ENCODE measurements at places on chromosomes 2 and 18. TPM values are rescaled to one million over a fixed set of nuclear protein-coding genes. Genes with fewer than 3 reads are reported as not detected.

GRCh38 chr2:43619511-43619910 is 17.5 kb upstream of the PLEKHH2 start:
- DNase-seq = no peak

DNA sequence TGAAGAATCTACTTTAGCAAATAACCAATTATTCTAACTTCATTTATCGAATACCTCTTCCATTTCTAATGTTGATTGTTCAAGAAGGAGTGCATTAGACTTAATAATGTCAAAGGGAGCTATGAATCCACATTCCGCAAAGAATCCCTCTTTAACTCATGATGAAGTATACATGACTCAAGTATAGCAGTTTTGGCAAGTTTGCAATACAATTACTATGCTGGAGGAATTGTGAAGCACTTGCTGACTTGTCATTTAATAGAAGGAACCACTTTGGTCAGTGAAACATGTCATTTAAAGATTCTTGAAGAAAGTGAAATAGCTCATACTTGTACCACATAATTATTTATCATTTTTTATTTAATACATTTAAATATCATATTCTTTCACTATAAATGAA is 125.1 kb downstream of the SLC39A10 start:
- DNase-seq = no peak

- DNase-seq = no peak
Measured at GRCh38 chr2:95276888-95277245, 2.6 kb downstream of the PROM2 start.

Gene CGREF1
- 5.5 TPM for total RNA-seq

Gene CAMKMT
- total RNA-seq = 4.9 TPM

DNA sequence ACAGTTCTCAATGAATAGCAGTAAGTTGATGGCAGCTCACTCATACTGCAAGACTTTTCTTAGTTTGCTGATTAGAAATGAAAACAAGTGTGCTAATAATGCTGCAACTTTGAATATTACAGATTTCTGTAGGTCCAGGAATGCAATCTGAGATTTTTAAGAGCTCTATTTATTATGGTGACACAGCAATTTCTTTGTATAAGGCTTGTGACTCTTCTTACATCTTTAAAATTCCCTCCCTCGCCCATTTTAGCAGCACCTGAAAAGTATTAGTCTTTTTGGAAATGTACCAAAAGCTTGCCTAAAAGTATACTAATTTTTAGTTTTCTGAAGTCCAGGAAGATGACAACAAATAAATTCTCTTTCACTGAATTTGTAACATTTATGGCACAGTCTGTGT is 4.4 kb upstream of the HTR2B start:
- DNase-seq = no peak

Gene HOXD9
- not detected for total RNA-seq

Gene PROM2
- 1.1 TPM for total RNA-seq

DNA sequence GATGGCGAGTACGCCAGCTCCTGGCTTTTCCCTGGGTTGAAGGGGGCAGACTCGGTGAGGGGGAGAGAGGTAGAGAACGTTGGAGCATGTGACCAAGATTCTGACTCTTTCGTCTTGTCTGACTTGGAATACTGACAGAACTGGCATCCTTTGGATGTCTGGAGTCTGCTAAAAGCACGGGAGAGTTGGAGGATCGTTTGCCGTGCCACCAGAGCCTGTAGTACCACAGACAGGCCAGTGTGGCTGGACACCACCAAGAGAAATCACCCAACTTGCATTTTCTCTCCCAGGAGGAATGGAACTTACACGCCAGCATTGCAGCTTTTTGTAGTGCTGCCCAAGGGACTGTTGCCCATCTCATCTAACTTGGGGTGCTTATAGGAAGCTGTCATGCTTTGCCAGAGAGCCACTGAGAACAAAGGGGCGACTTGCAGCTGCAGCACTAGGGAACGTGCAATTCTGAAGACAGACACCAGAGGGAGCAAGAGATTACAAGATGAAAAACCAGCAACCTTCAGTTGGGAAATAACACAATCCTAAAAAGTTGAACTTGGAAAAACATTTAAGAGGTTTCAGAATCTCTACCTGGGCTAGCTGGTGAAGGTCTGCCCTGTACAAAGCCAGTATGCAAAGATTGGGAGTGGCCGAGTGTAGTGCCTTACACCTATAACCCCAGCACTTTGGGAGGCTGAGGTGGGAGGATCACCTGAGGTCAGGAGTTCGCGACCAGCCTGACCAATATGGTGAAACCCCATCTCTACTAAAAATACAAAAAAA is 24.1 kb downstream of the PSMG2 start:
- no peak for DNase-seq

DNA sequence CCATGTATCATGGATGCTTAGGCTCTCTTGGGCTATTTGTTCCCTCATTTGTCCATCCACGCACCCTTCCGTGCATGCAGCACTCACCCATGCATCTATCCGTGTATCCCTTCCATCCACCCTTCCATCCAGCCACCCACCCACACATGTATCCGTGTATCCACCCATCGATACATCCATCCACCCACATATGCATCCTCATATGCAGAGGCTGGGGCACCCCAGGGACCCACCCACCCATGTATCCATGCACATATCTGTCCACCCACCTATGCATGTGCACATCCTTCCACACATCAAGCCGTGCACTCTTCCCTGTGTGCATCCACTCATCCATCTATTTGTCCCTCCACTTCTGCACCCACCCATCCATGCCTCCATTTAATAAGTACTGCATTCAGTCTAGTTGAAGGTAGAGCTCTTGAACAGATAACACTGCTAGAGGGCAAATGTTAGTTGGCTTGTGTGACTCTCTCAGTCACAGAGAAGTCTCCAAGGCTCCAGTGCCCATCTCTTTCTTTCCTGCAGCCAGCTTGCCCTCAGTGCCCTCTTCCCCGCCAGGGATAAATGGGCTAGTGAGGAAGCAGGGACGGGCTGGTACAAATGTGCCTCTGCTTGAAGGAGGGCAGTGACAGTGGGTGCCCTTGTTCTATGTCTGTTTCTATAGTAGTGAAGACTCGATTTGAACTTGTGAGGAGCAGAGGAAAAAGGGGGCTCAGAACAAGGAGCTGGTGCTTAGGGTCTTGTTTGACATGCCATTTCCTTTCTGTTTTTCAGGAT is 61.5 kb downstream of the EMILIN2 start:
- no peak for DNase-seq

Gene KRTCAP3
- 7.1 TPM for total RNA-seq

GRCh38 chr18:11666176-11666575 is 22.9 kb upstream of the GNAL start:
- DNase-seq = no peak

Gene PSTPIP2
- total RNA-seq = 3.9 TPM

Gene TGIF1
- 14.1 TPM for total RNA-seq
